Lung (tissue), 17 donors: ENCODE measurements at places on chromosomes 3 and 15. TPM values are rescaled to one million over a fixed set of nuclear protein-coding genes. Genes with fewer than 3 reads are reported as not detected.

DNA sequence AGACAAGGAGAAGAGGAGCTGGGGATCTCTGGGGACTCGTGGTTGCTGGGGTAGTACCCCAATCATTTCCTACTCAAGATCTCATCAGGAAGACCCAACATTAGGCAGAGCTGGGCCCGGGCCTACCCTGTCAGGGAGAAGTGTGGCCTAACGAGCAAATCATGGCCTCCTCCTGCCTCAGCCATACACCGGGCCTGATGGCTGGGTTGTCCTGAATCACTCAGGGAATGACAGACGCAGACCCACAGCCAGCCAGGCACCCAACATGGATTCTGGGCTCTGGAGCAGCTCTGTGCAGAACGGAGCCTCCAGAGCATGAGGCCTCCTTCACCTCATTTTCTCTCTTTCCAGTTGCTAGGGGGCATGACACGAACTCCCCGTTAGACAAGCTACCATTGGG, 19.7 kb downstream of the ITGA11 start:
- no peak for DNase-seq
- H3K4me1 ChIP-seq, result no peaks in the 10 kb centered on the region
- H3K4me3 ChIP-seq, result no peak overlapping the region
- H3K36me3 ChIP-seq, result no peaks in the 10 kb centered on the region
- H3K27ac ChIP-seq, result no peak overlapping the region

- no peak for DNase-seq
- H3K27me3 ChIP-seq, result no peaks in the 10 kb centered on the region
- no peak overlapping the region for H3K4me3 ChIP-seq
- no peak overlapping the region for H3K27ac ChIP-seq
These were observed 34.7 kb upstream of the BNIP2 start for GRCh38 chr15:59723687-59724346.

GRCh38 chr3:156317462-156318074, 197.2 kb downstream of the KCNAB1 start:
- H3K27me3 ChIP-seq, result no peaks in the 10 kb centered on the region
- no peak overlapping the region for H3K4me3 ChIP-seq
- DNase-seq, result no peak
- H3K27ac ChIP-seq, result no peak overlapping the region
- H3K4me1 ChIP-seq, result no peaks in the 10 kb centered on the region
- no peaks in the 10 kb centered on the region for H3K36me3 ChIP-seq

The ZNF106 gene
- 10.9 TPM for polyA plus RNA-seq

- no peak overlapping the region for H3K4me3 ChIP-seq
- H3K27me3 ChIP-seq, result no peaks in the 10 kb centered on the region
- no peaks in the 10 kb centered on the region for H3K4me1 ChIP-seq
- H3K27ac ChIP-seq, result no peak overlapping the region
These were observed 133.9 kb upstream of the SKOR1 start for GRCh38 chr15:67691450-67691849.

The CHST13 gene
- 3.6 TPM for polyA plus RNA-seq

GRCh38 chr3:38950581-38950980, 101.2 kb downstream of the SCN11A start:
- H3K27me3 ChIP-seq, result no peaks in the 10 kb centered on the region
- DNase-seq, result no peak
- H3K4me3 ChIP-seq, result no peak overlapping the region
- no peak overlapping the region for H3K27ac ChIP-seq
- no peaks in the 10 kb centered on the region for H3K36me3 ChIP-seq

GRCh38 chr3:127135241-127136023, 57.5 kb upstream of the PRR23E start:
- no peaks in the 10 kb centered on the region for H3K27me3 ChIP-seq
- H3K36me3 ChIP-seq, result no peaks in the 10 kb centered on the region
- peak; percentile 44 for DNase-seq
- no peaks in the 10 kb centered on the region for H3K4me1 ChIP-seq

The IL12A gene
- 2.9 TPM for polyA plus RNA-seq

- H3K4me3 ChIP-seq, result no peak overlapping the region
- H3K27ac ChIP-seq, result no peak overlapping the region
- H3K36me3 ChIP-seq, result no peaks in the 10 kb centered on the region
- H3K4me1 ChIP-seq, result no peaks in the 10 kb centered on the region
These were observed 48.7 kb downstream of the MYH15 start for GRCh38 chr3:108461661-108462111.
